ENCODE measurements at places on chromosomes 1 and 21.

GRCh38 chr1:69824932-69825331, 257.2 kb downstream of the LRRC7 start:
- no peak for DNase-seq

GRCh38 chr1:58155418-58156123, 391.0 kb downstream of the OMA1 start:
- peak; percentile 65 for DNase-seq

GRCh38 chr1:26981146-26981846, 12.2 kb upstream of the TRNP1 start:
- no peak for DNase-seq

GRCh38 chr1:107894605-107895004, 70.4 kb downstream of the VAV3 start:
- peak; percentile 50 for DNase-seq

DNA sequence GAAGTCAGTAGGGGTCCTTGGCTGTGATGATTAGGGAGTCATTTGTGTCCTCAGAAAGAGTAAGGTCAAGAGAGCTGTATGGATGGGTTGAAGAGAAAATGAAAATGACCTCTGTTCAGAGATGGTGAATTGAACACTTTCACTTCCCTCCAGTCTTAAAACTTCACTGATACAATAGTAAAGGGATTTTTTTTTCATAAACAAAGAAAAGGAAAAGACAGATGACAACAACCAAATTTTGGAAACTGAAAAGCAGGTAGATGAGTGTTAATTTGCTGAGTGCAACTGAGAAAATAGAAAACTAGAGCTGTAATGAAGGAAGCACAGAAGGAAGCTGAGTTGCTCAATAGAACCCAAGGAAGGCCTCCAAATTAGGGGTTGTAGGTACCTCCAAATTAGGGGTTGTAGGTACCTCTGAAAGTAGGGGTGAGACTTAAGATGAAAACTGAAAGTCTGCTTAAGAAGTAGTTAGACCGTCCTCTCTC, 14.8 kb upstream of the S1PR1 start:
- DNase-seq, result no peak

DNA sequence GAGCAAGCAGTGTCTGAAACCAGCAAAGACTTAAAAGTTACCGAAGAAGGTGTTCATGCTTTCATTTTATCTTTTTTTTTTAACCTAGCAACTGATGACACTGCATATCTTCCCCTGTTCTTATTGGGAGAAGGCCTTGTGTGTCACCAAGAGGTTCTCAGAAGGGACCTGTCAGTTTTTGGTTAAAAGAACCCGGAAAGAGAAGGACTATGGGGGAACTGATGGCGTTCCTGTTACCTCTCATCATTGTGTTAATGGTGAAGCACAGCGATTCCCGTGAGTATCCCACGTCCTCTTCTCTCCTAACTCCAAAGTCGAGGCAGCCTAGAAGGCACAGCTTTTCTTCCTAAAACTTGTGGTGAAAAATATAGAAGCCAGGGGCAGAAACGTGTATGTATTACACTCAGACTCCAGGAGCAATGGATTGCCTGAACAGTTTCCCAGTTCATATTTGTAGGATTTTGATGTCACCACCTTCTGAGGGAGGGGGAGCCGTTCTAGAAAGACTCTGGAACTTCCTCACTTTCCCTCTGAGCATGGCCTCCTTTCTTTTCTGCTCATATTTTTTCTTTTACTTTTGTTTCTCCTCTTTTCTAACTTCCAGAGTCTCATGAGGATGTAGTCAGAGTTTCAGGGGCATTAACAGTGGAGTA, at the start of gene MR1:
Gene MR1 (plus strand): TSS at position 185 of the 653 bp plus-strand sequence. CDS start 25 bp downstream, at position 210.
- DNase-seq, result peak; percentile 97

DNA sequence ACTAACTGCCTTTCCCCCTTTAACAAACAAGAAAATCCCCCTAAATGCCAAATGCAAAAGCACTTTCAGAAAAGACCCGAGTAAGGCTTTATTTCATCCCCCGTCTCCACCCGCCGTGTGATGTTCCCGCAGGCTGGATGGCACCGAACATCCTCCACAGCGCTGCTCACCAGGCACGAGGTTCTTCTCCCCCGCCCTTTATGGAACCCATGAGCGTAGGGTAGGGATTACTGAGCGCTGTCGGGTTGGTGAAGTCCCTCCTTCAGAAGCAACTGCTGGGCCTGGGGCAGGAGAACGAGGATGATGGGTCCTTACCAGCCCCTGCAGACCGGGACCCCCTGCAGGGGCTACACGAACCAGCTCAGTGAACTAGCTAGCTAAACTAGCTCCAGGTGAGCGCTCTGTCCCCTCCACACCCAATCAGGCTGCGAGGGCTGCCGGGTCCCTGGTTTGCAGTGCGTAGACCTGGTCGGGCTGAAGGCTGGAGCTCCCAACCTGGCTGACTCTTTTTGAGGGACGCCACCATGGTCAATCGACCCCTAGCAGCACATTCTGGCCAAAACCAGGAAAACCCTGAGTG, 80.4 kb downstream of the ITPKB start:
- no peak for DNase-seq

GRCh38 chr1:212486619-212486975, 53.9 kb downstream of the NENF start:
- DNase-seq, result no peak

Data from hematopoietic multipotent progenitor cell treated with erythropoietin and hydrocortisone succinate and interleukin-3 and kit ligand, for 4 days (in vitro differentiated cells).